ENCODE measurements at places on chromosomes 7 and 10.

DNA sequence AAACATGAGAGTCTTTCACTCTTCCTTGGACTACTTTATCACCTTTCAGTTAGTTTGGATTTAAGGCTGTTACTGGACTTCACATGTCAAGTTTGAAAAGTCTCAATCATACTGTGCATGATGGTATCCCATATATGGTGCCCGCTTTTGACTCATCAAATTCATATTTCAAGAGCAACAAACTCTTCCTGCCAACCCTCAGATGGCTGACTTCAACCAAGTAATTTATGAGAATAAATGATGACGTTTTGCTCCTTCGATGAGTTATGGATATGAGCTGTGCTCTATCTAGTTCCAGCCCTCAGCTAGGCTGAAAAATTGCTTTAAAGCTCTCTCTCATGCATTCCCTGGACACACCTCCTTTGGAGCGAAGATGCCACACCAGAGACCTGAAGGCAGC is 110.3 kb upstream of the RSU1 start:
- no peak for DNase-seq

- no peak for DNase-seq
Measured at GRCh38 chr7:131096267-131096927, 231.3 kb upstream of the MKLN1 start.

DNA sequence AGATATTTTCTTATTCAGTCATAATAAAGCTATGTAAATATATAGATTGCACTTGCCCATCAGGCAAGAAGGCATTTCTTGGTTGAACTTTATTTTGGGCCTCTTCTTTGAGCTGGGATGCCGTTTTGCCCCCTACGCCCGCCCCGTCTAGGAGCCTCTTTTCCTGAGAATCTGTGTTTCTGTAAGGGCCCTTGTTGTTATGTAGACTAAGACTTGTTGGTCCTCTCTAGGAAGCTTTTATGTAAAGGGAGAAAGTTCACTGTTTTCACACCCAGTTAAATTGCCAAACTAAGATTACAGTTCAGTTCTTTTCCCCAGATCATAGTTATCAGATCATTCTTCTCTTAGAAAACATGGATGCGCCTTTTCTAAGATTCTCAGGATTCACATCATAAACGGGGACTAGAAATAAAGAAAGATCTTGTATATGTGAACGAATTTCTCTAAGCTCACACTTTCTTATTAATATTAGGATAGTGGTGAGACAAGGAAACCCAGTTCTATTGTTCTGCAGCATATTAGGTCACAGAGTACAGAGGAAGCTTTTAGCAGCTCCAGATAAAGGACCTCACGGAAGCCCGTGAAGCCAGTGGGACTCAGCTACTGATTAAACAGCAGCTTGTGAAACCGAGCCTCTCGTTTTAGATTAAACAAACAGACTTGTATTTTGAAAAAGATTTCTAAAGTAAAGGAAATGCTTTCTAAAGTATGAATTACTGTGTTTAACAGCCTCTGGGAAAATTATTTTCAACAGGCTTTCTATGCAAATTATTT is 3.8 kb downstream of the LMTK2 start:
- no peak for DNase-seq

- DNase-seq = no peak
Measured at GRCh38 chr7:42024537-42024936, 212.5 kb downstream of the GLI3 start.

- no peak for DNase-seq
Measured at GRCh38 chr10:84026821-84027257, 112.5 kb upstream of the GHITM start.

DNA sequence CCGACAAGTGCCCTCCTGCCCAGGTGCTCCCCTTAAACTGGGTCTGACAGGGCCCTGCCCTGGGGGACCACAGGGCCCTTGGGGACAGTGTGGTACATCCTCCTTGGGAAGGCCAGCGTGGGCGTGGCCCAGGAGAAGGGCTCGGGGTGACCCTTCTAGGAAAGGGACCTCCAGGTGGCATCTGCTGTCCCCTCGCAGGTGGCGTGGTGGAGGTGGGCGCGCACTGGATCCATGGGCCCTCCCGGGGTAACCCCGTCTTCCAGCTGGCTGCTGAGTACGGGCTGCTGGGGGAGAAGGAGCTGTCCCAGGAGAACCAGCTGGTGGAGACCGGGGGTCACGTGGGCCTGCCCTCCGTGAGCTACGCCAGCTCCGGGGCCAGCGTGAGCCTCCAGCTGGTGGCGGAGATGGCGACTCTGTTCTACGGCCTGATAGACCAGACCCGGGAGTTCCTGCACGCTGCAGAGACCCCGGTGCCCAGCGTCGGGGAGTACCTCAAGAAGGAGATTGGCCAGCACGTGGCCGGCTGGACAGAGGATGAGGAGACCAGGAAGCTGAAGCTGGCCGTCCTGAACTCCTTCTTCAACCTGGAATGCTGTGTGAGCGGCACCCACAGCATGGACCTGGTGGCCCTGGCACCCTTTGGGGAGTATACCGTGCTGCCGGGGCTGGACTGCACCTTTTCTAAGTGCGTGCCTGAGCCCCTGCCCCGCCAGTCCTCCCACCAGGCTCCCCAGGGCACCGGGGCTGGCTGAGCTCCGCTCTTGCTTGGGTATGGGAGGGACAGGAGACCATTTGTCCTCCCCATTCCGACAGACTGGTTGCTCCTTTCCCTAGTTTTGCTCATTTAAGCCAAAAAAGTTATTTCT is 972 bp downstream of the PAOX start:
- DNase-seq = no peak

DNA sequence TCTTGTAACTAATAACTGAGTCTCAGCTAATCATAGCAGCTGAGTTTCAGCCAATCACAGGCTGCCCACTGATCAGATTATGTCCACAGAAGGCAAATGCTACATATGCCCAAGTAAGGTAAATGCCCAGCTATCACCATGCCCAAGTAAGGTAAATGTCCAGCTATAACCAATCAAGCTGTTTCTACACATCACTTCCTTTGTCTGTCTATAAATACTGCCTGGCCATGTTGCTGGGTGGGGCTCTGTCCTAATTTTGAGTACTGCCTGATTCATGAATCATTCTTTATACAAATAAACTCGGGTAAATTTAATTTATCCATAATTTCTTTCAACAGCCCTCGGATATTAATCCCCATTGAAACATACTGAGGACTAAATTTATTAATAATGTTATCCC is 312.4 kb downstream of the CACNA2D1 start:
- DNase-seq = no peak

DNA sequence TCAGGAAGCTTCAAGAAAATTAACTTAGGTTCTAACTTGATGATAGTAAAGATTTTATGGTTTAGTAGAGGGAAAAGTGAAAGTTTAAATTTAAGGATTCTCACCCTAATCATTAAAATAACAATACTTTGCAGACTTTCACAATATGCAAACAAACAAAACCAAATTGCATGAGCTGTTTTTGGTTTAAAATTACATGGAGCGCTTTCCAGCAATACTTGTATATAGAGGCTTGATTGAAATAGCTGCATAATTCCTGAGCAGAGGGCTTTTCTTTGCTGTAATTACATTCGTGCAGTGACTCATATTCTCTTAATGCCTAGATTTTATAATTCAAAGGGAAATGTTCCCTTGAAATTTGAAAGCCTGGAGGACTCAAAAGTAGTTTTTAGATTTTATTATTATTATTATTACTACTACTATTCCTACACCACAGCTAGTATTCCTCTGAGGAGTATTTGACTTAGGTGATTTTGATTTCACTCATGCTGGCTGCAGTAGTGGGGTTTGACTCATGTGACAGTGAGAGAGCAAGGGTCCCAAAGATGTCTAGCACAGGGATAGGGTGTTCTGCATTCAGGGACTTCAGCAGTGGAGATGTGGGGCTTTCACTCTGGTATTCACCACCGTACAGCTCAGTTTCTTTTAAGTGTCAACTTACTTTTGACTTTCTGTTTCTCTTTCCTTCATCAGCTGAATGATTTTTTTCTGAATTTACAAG is 138.1 kb downstream of the ADAM22 start:
- DNase-seq = no peak

GRCh38 chr7:2524808-2525657 is 5.5 kb downstream of the LFNG start:
- DNase-seq = no peak

GRCh38 chr10:130764651-130765050 is 546.9 kb downstream of the TCERG1L start:
- no peak for DNase-seq

- peak; percentile 30 for DNase-seq
Measured at GRCh38 chr7:151566897-151567320, 47.2 kb upstream of the RHEB start.

GRCh38 chr10:101616415-101617101 is 28.4 kb downstream of the DPCD start:
- no peak for DNase-seq

Measured in fibroblast of skin of left biceps (primary cell).